Nephron progenitor cell (in vitro differentiated cells): ENCODE measurements at places on chromosomes 5 and 9.

GRCh38 chr5:141515141-141515540 is 26.3 kb downstream of the PCDHGC5 start:
- DNase-seq: no peak

DNA sequence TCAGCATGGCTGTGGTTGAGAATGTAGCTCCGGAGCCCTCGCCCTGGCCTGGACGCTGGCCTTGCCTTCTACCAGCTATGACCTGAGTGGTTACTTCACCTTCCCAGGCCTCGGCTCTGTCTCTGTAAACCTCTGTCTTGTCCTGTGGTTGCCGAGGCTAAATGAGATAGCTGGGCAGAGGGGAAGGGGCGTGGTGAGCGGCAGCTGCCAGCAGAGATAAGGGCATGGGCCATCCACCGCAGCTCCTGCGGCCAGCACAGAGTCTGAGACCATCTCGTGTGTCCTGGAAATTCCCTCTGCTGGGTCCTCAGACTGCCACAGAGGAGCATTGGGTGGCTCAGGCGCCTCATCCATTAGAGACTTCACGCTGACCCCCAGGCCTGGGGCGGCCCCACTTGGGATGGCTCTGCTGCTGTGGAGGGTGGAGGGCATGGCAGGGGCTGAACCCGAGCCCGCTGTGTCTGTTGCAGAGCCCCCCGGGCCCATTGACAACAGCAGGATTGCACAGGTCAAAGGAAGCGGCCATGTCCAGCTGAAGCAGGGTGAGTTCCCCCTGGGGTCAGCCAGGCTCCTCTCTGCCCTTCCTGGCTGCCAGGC is 43.9 kb downstream of the USP20 start:
- no peak for DNase-seq

DNA sequence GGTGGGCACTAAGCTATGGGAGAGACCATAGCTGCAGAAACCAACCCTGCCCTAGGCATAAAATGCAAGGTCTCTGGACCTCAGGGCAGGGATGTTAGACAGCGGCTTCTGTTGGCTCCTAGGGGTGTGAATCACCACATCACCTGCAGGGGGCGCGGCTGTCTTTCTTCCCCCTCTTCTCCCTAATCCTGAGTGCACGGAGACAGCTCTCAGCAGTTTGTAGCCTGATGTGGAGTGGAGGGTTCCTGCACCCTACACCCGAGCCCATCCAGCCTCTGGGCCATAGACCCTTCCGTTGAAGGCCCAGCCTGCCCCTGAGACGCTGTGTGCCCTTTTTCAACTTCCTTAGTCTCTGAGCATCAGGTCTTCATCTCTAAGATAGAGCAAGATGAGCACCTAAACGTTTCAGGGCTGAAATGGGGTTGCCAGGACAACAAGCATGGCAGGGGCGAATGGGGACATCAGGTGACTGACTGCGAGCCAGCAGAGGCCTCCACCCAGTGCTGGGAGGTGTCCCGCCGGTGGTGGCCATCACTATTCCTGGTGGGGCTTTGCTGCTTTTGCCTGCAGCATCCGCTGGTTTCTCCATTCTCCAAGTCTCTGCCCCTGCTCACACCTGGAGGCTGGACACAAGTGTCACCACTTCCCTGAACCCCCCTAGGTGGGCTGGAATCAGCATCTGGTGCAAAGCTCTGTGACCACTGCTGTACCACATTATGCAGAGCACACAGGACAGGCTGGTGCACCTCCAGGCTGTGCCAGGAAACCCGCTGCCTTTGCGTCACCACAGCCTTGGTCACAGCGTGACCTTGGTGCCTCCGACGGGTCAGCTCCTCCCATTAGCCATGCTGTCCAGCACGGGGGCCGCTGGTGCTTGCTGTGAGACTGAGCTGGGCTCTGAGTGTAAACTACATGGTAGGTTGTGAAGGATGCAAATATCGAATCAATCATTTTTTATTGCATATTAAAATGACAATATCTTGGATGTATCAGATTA is 2.5 kb upstream of the SEC16A start:
- peak; percentile 89 for DNase-seq

DNA sequence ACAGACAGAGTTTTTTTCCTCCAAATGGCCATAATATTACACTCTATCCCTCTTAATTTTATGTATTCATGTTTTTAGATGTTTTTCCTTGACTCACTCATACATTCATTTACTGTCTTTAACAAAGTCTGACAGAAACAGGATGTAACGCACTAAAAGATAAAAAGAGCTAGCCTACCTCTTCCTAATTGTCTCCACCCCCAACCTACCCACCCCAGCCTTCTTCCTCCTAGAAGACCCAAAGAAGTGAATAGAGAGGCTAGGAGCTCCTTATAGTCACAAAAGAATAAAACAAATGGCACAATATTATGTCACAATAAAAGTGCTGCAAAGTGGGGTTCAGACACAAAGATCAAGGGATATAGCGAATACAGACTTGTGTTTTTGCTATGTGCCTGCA is 719 bp downstream of the NOL8 start:
- no peak for DNase-seq

- no peak for DNase-seq
These were observed 28.3 kb upstream of the TGFBR1 start for GRCh38 chr9:99076483-99077171.

DNA sequence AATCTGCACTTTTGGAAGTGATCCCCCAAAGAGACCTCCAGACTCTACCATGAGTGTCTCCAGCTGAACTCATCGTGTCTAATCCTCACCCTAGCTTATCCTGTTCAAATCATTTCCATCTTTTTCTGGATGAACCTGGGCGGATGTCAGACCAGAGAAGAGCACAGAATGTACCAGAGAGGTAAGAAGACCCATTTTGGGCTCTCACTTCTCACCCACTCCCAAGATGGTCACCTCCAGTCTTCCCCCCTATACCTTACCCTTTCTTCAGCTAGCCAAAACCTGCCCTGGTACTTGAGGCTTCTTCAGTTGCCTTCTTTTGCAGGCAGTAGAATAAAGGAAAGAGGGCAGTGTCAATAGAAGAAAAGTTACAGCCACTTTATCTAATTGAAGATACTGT is 27.9 kb upstream of the ANXA2R start:
- no peak for DNase-seq

GRCh38 chr9:84975926-84976325 is 306.4 kb downstream of the NTRK2 start:
- no peak for DNase-seq

DNA sequence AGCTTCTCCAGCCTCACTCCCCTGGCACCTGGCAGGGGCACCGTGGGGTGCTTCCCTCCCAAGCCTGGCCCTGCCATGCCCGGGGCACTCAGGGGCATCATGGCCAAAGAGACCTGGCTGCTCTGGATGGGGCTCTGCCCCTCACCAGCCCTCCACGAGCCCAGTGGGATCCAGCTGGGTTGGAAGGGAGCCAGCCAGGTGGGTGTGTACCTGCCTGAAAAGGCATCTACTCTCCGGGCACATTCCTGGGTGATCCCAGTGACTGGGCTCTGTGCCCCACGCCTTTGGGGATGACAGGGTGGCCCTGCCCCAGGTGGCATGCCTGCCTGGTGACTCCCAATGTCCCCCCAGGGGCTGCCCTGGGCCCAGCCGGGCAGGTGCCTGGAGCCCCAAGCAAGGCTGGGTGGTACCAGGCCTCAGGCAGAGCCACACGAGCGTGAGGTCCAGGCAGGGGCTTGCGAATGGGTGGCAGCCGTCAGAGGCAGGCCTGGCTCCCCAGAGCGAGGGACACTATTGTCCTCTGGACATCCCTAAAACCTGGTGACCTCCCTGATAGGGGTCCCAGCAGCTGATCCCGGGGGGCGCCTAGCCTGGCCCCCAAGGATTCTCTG is 777 bp downstream of the GPSM1 start:
- no peak for DNase-seq

DNA sequence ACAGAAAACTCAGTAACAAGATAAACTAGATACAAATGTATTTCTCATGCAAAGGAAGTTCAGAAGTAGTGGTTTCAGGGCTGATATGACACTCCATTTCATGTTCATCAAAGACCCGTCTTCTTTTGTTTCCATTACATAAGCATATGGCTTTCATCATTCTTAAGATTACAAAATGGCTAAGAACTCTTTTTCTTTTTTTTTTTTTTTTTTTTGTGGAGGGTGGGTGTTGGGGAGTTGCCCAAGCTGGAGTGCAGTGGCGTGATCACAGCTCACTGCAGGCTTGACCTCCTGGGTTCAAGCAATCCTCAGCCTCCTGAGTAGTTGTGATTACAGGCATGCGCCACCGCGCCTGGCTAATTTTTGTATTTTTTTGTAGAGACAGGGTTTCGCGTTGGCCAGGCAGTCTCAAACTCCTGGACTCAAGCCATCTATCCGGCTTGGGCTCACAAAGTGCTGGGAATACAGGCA is 22.0 kb upstream of the PTBP3 start:
- no peak for DNase-seq
